ENCODE measurements at places on chromosomes 3 and 15.

DNA sequence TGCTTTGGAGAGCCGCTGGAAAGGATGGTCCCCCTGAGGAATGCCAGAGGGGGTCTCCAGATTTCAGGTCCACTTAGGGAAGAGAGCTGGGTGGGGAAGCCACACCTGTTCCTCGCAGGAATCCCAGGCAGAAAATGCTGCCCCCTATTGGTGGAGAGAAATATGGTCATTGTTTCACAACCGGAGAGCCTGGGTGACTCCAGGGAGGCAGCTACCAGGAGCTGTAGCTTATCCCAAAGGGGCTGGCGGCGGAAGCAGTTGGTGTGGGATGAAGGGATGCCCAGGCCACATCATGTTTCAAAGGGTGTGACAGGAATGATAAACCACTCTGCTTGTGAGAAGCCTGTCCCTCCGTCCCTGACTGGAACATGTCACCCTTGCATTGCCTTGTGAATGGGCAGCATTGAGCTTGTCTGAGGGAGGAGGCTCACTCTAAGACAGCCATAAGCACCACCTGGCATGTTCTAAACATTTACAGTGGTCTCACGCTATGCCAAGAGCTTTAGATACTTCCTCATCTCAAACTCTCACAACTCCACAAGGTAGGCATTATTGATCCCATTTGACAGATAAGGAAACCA lies 34.5 kb downstream of the POMGNT2 start:
- no peak for DNase-seq

DNA sequence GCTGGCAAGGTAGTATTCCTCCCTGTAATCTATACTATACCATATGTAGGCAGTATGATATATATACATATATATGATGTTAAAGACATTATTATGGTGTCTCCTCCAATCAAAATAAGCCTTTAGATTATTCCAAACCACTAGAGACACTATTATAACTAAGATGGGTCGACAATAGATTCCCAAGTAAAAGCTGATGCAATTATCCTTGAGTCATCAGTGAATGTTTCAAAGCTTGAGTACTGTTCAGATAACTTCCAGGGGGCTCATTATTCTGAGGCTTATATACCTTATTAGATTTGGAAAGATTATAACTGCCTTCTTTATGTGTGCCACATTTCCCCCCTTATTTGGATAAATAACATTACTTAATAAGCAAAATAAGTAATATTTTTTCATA lies 11.9 kb upstream of the C3orf38 start:
- DNase-seq = no peak

DNA sequence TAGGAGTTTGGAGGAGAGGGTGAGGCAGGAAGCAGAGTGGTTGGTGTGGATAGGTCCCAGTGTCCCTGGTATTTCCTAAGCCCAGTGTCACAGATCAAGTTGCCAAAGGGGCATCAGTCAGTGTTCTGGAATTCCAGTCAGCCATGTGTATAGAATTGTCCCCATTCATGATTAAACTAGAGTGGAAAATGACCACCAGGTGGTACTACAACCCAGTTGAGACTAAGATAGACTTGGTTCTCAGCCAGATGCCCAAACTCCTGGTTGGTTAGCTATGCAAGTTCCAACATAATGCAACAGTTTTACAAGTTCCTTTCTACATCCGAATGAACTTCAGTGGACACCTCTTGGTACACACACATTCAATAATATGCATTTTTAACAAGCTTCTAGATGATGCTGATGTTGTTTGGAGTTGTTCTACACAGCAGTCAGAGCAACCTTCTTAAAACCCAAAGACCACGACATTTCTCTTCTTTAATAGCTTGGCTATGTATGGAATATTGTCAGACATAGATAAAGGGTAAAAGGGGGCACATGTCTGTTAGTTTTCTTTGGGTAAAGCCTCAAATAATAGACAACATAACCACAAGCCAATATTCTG lies 8.4 kb upstream of the ATR start:
- no peak for DNase-seq

DNA sequence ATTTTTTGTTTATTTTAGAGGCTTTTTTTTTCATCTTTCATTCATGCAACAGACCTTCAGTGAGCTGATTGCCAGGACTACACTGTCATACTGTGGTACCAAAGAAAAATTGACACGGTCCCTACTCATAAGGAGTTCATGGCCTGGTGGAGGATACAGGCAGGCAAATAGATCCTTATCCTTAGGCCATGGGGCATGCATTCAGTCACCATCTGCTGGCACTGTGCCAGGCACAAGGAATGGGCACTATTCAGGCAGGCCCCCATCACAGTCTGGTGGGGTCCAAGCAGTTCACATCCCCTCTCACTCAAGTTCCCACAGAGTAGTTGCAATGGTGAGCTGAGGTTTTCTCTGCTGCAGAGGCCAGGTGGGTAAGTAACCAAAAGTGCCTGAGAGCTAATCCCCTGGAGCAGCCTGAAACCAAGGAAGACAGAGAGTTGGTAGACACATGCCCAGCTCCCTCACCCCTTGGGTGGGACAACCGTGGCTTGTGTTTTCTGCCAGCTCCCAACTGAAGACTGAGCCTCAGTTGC lies 17.3 kb downstream of the CISH start:
- no peak for DNase-seq

GRCh38 chr15:92643849-92644815 lies 11.4 kb downstream of the FAM174B start:
- DNase-seq = no peak

DNA sequence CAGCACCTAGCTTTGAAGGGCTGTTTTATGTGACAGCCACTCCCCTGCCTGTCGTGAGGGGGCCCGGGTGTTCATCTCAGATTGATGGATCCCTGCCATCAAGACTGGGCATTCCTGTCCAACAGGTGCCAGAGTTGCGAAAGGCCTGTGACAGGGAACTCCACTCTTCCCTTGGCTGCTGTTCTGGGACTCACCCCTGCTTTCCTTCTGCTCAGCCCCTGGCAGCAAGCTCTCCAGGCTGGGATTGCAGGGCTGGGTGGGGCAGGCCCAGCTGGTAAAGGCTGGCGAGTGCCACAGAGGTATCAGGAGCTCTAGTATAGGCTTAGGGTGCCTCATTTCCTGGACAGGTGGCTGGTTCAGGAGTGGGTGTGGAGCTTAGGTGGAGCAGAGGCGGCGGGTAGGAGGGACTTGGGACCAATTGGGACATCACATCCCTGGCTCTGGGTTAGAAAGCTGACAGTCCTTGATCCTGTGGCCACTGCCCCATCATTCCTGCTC lies at the start of gene PLA2G4B:
TSS of gene PLA2G4B (plus strand) at position 448 of the 498 bp plus-strand sequence. CDS start 67 bp downstream, outside the sequence.
- no peak for DNase-seq

DNA sequence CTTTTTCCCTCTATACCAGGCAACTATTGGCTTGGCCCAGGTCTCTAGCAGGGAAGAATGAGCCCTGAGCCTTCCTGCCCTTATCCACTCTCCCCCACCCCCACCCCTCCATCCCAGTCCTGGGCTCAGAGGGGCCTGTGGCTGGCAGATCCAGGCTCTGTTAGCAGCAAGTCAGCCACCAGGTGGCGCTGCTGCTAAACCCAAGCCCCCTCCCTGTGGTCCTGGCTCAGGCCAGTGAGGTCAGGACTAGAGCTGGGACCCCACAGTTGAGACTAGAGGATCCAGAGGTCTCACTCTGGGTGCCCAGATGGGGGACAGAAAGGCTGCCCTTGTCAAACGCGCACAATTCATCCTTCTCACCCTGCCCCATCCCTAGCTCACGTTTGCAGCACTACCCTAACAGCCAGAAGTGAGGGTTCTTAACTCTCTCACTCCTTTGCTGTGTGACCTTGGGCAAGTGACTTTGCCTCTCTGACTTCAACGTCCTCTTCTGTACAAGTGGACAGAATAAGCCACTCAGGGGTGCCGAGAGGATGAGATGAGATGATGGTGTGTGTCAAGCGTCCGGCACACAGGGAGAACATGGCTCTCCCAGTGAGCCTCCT lies 46.8 kb upstream of the SLC6A1 start:
- DNase-seq = no peak

DNA sequence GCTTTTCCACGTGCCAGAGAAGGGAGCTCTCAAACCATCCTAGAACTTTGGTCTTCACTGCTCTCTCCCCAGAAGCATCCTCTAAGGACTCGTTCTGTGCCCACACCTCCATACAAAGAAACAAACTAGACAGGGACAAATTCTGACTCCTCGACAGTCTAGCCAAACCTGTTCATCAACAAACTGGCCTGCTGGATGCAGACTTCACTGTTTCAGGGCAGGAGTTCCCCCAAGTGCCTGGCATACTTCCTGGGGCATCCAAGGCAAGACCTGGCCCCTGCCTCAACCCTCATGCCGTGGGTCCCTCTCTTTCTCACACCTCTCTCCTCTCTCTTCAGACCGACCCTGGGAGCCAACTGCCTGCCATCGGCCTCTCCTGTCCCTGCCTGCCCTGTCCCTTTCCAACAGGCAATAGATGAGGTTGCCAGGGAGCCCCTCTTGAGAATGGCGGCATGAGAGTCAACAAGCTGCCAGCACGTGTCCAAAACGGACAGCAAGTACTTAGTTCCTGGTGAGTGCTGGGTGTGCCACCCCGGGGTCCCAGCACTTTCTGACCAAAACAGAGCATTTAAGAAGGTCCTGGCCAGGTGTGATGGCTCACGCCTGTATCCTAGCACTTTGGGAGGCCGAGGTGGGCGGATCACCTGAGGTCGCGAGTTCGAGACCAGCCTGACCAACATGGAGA lies 79.1 kb upstream of the HES1 start:
- no peak for DNase-seq
